Progenitor cell of endocrine pancreas (in vitro differentiated cells): ENCODE measurements at places on chromosomes 7 and 10. TPM values are rescaled to one million over a fixed set of nuclear protein-coding genes. Genes with fewer than 3 reads are reported as not detected.

GRCh38 chr7:117169907-117170306, 153.0 kb downstream of the WNT2 start:
- no peak for DNase-seq

- no peak for DNase-seq
These were observed at the start of gene IFIT3 for GRCh38 chr10:89327803-89328441. IFIT3 (plus strand) TSS chr10:89327997; CDS start chr10:89328074, 77 bp downstream.

DNA sequence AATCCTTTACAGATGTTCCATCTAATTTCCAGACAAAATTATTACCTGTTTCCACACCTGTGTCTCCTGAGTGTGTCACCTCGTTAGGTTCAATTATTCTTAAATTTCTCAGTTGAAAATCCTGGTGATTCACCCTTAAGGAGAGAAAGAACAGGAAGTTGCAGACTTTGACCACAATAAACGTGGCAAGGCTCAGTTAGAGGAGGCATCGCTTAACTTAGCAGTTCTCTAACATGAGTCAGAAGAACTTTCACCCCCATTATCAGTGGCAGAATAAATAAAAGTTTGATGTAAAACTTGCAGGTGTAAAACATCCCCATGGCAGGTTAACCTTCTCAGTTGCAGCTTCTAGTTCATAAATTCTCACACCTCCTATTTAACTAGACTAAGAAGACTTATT, 8.3 kb downstream of the XPNPEP1 start:
- DNase-seq = no peak

DNA sequence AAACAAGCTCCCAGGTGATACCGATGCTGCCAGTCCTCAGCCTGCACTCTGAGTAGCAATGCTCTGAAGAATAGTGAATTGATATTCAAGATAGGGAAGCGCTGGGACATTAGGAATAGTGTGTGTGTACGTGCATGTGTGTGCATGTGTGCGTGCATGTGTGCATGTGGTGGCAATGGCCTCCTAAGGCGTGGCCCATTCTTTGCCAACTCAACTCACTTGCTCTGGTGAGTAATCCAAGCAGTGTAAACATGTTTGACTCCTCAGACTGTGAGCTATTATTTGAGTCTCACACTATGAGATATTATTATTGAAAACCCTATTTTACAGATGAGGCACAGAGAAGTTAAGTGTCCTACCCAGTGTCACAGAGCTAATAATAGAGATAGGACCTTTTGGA, 186.6 kb downstream of the RAB11FIP2 start:
- no peak for DNase-seq

- DNase-seq = no peak
These were observed 396.0 kb downstream of the PHF14 start for GRCh38 chr7:11369696-11370095.

DNA sequence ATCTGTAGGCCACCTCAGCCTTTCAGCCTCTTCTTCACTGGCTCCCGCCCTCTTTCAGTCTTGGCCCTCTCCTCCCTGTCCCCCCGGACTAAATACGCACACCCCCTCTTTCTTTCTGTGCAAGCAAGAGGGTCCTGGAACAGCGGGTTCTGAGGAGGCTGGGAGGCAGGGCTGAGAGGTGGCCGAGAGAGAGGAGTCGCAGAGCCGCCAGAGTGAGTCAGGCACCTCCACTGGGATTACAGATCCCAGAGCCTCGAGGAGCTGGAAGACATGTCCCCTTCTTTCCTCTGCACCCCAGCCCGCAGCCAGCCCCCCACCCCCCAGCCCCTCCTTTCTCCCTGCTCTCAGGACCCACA, 182 bp downstream of the CCDC136 start:
- DNase-seq = no peak

DNA sequence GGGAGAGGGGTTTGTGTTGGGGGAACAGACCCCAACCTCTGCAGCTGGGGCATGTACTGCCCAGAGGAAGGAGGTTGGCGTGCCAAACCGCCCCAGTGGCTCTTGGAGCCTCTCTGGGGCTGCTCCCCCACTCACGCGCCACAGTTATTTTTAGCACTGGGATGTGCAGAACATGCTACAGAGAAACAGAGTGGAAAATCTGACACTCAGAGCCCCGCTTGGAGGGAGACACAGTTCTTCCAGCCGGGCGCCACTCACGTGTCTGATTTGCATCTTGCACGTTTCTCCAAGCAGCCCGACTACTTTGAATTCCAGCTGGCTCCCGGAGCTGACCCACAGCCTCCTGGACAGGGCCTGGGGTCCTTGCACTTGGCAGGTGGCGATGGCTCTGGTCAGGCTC, 182.0 kb downstream of the RPS24 start:
- no peak for DNase-seq

GRCh38 chr10:87847550-87847949, 15.8 kb downstream of the KLLN start:
- no peak for DNase-seq

GRCh38 chr10:12320892-12321291, 28.5 kb upstream of the CAMK1D start:
- no peak for DNase-seq

DNA sequence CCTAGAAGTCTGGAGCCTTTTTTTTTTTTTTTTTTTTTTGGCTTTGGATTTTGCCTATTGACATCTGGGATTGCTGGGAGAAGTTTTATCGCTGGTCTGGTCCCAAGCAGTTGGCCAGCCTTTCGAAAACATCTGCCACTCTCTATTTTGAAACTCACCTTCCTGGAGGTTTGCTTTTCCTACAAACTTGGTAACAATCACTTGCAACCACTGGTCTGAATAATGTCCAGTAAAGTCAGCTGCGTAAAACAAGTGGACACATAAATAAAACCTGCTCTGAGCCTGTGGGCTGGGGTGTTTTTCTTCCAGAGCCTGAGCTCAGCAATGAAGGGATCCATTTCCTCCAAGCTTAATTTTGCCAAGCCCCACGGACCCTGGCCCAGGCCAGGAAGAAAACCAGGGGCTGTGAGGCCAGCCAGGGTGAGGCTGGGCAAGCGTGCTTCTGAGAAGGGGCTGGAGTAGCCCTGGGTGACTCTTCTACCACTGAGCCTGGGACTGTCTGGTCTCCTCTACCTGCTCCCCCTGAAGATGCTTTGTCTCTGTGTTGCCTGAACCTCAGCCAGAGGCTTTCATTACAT, 202.2 kb downstream of the GFRA1 start:
- no peak for DNase-seq

DNA sequence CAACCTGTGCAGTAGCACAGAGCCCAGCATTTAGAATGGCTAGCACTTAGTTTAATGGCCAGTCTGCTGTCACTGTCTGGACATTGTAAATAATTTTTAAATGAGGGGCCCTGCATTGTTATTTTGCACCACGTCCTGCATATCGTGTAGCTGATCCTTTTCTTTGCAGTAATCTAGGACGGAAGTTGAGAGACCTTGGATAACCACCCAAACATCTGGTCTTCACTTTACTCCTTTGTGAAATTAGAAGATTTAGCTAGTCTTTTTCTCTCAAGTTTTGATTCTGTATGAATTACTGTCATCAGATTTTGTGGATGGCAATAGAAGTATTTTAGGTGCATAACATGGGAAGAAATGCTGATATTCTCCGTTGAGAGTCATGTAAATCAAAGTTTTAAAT, 1.9 kb downstream of the MIOS start:
- no peak for DNase-seq

MEST gene
- 628 and 664 TPM in 2 replicates for total RNA-seq

ABCB1 gene
- 0.48 and 0.69 TPM in 2 replicates for total RNA-seq

AHR gene
- 15.1 and 17.7 TPM in 2 replicates for total RNA-seq

NKX2-3 gene
- not detected in 2 replicates for total RNA-seq

TFEC gene
- not detected in 2 replicates for total RNA-seq

ADAM22 gene
- 14.4 and 15.8 TPM in 2 replicates for total RNA-seq

HKDC1 gene
- total RNA-seq = 4.1 and 6.2 TPM in 2 replicates
